ENCODE measurements at places on chromosomes 5 and 9.

DNA sequence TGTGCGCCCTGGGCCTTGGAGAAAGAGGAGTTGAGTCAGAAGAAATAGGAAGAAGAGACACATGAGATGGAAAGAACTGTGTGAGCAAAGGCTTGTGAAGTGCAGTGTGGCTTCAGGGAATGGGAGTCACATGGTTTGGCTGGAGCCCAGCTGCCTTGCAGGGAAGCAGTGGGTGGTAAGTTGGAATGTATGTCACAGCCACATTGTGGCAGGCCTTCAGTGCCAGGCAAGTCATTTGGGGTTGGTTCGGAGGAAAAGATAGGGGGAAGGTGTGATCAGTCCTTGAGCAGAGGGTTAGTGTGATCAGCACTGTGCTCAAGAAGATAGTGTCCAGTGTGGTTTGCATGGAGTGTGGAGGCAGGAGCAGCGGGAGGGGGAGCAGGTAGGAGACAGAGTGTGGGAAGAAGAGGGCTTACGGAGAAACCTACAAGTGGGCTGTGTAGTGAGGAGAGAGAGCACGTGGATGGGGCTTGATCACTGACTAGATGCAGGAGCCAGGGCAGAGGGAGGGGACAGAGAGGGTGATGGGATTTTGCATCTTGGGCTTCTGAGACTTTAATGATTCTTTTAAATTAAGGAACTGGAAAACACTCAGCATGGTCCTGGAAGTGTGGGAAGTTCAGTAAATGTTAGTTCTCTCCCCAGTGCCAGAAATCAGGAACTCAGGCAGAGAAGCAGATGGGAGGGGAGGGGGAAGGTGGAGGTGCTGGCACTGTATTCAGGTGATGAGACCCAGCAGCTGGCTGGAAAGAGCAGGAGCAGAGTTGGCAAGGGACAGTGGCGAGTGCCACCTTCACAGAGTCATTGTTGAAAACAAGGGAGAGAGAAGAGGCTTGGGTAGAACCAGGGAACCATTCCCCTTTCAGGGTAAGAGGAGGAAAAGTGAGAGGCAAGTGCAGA is 46.6 kb downstream of the ARHGAP26 start:
- DNase-seq = peak; percentile 5

GRCh38 chr5:39025456-39025855 is 48.7 kb downstream of the RICTOR start:
- DNase-seq = no peak

- DNase-seq = no peak
Observed at GRCh38 chr5:42887097-42887496, 75.4 kb upstream of the SELENOP start.

DNA sequence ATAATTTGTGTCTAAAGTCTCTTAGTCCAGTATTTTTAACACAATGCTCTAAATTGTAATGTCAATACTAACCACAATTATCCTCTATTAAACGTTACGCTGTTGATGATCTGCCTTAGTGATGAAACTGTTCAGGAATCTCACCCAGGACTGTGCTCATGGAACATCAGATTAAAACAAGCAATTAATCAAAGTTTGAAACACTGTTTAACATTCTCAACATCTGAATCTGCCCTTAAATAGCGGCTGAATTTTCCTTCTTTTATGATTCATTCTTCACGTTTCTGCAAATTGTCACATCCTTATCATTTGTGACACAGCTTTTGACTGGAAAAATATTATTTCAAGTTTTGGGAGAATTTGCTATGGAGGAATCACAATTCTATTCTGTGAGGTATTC is 113.8 kb downstream of the MARCHF11 start:
- DNase-seq = no peak

DNA sequence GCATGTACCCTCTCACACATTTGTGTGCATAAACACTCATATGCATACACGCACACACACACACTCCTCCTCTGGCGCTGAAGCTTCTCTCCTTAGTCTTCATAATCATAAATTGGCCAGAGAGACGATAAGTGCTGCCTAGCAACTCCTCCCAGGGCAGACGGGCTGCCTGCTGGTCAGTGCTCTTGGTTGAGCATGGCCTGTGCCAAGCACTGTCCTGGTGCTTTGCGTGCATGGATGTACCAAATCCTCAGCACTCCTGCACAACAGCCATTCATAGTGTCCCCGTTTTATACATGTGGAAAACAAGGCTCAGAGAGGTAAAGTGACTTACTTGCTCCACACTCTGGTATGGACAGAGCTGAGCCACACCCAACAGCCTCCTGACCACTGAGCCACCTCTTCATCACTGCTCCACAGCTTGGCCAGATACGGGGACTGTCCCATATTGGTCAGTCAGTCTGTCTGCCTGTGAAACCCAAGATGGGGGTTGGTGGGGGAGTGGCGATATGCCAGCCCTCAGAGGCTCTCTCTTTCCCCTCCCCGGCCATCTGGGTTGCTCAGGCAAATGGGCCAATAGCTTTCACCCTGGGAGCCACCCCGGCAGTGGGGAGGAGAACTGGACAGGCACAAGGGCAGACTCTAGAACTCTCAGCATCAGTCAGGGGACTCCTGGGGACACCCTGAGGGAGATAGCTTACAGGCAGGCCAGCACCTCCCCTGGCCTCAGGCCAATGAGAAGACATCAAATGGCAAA is 64.3 kb upstream of the GARNL3 start:
- DNase-seq = no peak

DNA sequence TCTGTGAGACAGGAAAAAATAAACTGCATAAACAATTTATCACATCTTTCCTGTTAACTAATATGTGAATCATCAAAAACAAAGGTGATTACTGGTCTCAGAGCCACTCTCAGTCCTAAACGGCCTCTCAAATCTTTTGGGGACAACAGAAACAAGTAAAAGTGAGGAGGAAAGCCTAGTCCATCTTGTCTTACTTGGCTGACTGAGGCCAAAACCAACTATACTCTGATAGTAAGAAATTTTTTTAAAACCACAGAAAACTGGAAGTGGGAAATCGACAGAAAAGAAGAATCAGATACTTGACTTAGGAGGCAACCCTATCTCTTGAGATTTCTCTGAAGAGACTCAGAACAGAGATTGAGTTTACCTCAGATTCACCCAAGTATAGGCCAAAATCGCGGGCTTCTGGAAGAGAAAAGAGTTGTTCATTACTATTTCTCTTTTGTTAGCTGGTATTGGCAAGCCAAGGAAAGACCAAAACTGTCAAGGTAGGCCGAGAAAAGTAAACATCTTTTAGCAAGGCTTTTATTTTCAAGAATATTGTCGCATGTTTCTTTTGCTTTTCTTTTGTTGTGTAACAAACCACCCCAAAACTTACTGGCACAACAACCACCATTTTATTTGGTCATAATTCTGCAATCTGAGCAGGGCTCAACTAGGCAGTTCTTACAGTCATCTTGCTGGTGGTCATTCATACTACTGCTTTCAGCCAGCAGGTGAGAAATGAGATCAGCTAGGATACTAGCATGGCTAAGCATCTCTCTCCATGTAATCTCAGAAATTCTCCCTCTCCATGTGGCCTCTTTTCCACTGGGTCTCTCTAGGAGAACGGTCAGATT is 46.1 kb downstream of the RFX3 start:
- DNase-seq = peak; percentile 48

Measured in T-helper 2 cell (primary cell).